ENCODE measurements at places on chromosomes 12 and 14.

DNA sequence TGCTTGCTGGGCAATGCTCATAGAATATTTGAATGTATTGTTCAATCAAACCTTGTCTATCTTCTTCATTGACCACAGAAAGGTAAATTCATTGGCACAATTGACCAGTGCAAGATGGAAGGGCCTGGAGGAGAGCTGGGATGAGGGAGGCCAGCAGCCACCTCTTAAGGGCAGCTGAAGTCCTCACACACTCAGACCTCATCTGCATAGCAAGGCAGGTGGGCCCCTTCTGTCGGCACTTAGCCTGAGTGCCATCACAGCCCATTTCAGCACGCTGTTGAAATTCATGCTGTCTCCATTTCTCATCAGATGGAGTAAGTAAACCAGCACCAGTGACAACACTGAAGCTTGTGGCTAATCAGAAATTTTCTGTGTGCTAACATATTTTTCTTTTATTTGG lies 25.4 kb upstream of the HMGA2 start:
- no peak for DNase-seq

DNA sequence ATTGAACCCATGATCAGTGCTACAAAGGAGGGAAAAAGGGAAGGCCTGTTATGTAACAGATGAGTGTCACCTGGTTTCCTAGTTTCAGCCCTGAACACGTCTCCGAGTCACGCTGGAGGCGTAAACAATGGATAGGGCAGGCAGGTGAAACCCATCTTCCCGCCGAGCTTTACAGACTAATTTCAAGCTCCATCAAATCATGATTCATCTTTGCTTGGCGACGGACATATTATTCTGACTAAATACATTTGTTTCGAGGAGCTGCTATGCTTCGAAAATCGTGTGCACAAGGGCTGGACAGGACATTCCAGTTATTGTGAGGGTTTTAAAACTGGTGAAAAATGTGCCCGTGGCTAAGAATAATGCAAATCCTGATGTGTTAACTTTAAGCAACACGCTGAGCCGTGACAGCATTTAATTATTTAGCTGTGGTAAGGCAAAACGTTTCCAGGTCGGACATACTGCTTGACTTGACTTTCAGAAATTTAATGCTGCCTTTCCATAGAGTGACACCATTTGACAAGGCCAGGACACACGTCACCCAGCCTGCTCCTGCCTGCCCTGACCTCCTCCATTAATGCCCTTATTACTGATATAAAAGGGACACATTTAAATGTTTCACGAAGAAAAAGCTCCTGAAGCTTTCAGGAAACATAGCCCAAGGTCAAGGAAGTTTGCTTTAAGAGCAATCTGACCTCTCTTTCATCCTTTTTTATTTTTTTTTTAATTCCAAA lies 1203.5 kb upstream of the TMEM132C start:
- DNase-seq: no peak

GRCh38 chr12:124751654-124752355 lies 111.9 kb downstream of the SCARB1 start:
- no peak for DNase-seq

DNA sequence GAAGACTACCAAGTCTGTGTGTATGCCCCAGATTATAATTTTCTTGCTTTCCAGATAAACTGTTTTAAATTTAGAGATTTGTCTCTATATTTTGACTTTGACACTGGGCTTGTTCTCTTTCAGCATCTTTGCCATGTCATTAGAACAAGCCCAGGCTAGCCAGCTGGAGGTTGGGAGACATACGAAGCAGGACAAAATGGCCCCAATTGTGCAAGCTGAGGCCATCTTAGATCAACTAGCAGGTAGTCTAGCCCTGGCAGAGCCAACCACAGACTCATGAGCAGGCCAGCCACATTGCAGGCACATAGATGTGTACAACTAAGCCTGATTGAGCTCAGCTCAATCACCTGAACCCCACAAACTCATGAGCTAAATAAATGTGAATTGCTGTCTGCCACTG lies 321.4 kb downstream of the ATP23 start:
- no peak for DNase-seq

DNA sequence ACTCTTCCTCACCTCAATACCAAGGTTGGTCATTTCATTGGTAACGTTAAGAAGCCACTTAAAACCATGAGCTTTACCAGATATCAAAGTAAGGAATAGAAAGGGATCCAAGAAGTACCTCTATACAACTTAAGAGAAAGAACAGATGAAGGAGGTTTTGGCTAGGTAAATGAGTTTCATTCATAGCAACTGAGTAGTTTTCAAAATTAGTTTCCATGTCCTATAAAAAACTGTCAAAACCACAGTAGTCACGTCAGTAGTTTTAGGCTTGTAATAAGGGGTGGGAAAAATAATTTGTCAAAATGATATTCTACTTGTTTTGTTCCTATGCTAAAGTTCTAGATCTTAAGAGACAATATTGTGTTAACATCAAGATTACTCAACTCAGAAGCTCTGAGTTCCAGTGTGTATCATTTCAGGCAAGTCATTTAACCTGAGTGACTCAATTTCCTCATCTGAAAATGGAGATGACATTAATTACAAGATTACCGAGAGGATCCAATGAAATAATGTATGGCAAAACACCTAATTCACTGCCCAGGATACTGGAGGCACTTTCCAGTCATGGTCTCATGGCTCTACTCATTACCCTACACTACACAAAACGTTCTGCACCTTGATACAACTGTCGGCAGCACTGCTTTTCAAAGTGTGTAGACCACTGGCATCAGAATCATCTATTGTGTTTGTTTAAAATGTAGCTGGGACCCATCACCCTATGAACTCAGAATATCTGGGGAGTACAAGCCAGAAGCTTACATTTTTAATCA lies 24.1 kb upstream of the SLC6A13 start:
- no peak for DNase-seq

DNA sequence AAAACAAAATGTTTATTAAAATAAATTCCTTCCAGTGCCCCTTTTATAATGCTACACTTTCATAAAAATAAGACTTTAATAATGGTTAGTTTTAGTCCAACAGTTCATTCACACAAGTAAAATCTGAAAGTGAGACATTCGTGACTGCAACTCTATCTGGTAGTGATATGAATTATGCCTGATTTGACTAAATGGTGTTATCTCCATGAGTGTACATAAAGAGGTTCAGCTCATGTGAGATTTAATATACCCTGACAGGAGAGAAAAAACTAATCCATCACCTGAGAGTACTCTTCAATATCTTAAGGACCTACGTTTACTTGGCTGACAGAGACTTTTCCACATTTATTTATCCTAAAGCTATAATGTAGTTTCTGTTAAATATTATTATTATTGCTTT lies 34.0 kb downstream of the ERO1A start:
- DNase-seq: no peak

GRCh38 chr12:6340032-6340638 lies 1.7 kb downstream of the TNFRSF1A start:
- DNase-seq: peak; percentile 46

GRCh38 chr12:32270818-32271710 lies 128.3 kb upstream of the FGD4 start:
- DNase-seq: no peak
